H7 (cell line): ENCODE measurements at places on chromosomes 1 and 21.

DNA sequence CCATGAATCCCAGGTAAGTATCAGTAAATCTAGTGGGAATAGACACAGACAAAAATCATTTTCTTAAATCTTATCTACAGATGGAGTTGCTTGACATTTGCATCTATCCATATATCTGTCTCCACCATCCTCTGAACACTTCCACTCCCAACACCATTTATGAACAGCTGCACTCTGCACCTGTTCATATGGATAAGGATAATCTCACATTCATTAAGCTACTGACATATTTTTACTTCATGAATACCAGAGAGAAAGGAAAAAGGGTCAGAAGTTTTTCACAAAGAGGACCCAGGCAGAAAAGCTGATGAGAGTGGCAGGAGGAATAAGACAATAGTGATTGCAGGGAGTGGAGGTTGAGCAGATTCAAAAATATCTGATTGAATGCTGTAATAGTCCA is 222.6 kb downstream of the DNAH14 start:
- no peak for DNase-seq

GRCh38 chr1:53348486-53349368 is 20.9 kb upstream of the LRP8 start:
- DNase-seq, result no peak

GRCh38 chr1:1623631-1624442 is 8.1 kb upstream of the MMP23B start:
- no peak for DNase-seq

GRCh38 chr1:29379443-29380073 is 143.2 kb downstream of the PTPRU start:
- peak; percentile 83 for DNase-seq

- no peak for DNase-seq
Measured at GRCh38 chr1:82565546-82565945, 764.8 kb downstream of the ADGRL2 start.

DNA sequence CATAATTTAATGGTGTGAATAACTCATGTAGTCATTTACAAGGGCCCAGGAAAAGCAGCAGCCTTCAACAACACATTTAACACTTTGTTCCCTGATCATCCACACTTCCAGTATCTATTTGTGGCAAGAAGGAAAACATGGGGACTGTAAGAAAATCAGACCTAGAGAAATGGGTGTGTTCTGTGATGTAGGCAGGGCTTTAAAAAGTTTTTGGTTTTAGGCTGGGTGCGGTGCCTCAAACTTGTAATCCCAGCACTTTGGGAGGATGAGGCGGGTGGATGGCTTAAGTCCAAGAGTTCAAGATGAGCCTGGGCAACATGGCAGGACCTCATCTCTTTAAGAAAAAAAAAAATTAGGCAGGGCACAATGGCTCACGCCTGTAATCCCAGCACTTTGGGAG is 14.2 kb upstream of the WDR47 start:
- DNase-seq, result no peak

DNA sequence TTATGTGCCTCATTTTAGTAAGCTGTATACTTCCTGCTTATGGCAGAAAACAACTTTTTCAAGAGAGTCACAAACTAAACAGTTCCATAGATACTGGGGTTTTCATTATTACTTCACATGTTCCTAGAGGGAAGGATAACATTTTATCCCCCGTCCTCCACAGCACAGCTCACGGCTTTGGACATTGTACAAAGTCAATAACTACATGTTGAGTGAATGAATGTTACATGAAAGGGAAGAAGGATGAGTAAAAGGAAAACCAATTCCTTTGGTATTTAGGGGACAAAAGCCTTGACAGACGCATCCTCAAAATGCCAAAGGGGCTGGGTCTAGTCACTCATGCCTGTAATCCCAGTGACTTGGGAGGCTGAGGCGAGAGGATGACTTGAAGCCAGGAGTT is 14.8 kb downstream of the PI4KB start:
- DNase-seq, result no peak
